M059J (cell line): ENCODE measurements at places on chromosomes 2 and 18. TPM values are rescaled to one million over a fixed set of nuclear protein-coding genes. Genes with fewer than 3 reads are reported as not detected.

Gene SP5
- 0.42 TPM in 1 of 2 replicates, not detected in the other for total RNA-seq

- DNase-seq: no peak
Observed at GRCh38 chr2:221205103-221205673, 366.9 kb downstream of the EPHA4 start.

Gene SCYGR7
- total RNA-seq: not detected in 2 replicates

Gene SPC25
- 17.8 and 27.3 TPM in 2 replicates for total RNA-seq
